ENCODE measurements at places on chromosomes 1 and 21.

- no peak for DNase-seq
Observed at GRCh38 chr21:44697811-44698734, 1.1 kb downstream of the KRTAP10-12 start.

DNA sequence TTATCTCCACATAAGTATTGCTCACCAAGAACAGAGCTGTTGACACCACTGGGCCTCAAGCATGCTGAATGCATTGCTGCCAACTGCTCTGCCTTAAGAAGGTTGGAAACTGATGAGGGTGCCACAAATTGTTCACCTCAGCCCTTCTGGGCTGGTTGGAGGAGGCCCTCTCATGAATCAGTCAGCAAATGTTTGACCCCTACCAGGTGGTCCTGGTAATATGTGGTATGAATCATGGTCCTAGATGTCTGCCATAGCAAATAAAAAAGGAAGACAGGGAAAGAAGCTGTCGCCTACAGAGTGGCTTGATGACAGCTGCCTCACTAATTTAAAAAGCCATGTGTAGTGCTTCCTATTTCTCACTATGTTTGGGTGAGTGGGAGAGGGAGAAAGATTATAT lies 12.2 kb downstream of the SPATA46 start:
- no peak for DNase-seq

- DNase-seq, result no peak
Observed at GRCh38 chr1:230123280-230124185, 56.5 kb downstream of the GALNT2 start.

DNA sequence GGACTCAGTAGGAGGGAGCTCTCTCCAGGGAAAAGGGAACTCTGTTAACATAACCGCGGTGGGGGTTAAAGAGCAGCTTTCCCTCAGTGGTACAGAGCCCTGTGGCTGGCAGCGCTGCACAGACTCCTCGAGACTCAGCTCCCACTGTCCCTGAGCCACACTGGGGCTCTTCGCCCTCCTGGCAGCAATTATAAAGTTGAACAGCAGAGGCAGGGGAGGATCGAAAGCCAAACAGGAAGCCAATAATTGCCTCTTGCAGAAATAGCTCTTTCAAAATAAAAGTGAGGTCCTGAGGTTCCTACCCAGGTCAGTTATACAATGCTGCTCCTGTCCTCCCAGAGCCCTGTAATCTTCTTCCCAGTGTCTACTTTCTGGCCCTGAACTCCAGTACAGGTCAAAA lies 77.0 kb downstream of the FAM78B start:
- DNase-seq, result no peak
